Stimulated activated CD4-positive, alpha-beta T cell treated with anti-CD3 and anti-CD28 coated beads, Interleukin-15, amount 100 ng/mL, for 1 hour (primary cell): ENCODE measurements at places on chromosomes 12 and 14.

DNA sequence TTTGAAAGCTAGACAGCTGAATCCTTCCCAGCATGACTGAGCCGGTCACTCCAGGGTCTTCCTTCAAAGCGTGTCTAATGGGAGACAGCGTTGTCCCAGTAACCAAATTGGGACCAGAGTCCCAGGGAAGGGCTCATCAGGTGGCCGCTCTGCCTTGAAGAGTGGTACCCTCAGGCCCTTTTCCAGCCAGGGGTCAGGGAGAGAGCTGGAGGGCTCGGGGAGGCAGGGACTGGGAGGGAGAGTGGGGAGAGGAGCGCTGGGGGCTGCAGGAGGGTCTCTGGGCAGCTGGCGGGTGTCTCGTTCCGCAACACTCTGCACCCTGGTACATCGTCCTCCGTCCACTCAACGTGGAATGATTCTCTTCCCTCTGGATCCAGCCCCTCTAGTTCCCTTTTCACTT lies 1.6 kb upstream of the RTL1 start:
- DNase-seq: no peak

- no peak for DNase-seq
Measured at GRCh38 chr12:75933101-75933500, 98.5 kb downstream of the PHLDA1 start.

DNA sequence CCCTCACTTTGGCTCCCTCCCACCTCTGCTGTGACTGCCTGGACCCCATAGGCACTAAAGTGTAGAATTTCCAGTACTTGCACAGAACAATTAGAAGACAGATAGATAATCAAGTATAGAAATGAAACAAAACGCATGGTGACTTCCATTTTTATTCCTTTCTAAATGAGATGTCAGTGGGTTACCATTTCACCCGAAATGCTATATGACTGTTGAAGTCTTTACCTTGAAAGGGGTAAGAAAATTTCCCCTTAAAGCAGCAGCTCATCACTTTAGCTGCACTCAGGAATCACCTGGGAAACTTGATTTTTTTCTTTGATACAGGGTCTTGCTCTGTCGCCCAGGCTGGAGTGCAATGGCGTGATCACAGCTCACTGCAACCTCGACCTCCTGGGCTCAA lies 12.5 kb upstream of the KSR2 start:
- DNase-seq: no peak

GRCh38 chr14:24362241-24362960 lies 5.6 kb upstream of the NFATC4 start:
- no peak for DNase-seq

DNA sequence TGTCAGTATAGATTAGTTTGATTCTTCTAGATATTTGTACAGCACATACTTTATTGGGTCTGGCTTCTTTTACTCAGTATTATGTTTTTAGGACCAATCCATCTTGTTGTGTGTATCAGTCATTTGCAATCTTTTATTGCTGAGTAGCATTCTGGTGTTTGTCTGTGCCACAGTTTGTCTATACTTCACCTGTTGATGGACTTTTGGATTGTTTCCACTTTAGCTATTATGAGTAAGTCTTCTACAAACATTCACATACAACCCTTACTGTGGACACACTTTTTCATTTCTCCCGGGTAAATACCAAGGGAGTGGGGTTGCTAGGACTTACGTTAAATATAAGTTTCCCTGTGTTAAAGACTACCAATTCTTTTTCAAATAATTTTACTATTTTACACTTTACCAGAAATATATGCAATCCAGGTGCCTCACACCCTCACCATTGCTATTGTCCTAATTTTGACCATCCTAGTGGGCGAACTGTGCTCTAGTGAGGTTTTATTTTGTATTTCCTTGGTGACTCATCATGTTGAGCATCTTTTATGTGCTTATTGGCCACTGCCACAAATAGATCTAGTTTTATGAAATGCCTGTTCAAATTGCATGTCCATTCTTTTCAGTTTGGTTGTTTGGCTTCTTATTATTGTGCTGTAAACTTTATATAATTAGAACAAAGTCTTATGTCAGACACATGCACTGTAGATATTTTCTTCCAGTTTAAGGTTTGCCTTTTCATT lies 304.7 kb upstream of the TMTC1 start:
- no peak for DNase-seq

GRCh38 chr14:22390824-22391461 lies 198.1 kb downstream of the DAD1 start:
- DNase-seq: no peak

- no peak for DNase-seq
Measured at GRCh38 chr12:88418856-88419497, 161.3 kb downstream of the KITLG start.

- DNase-seq: no peak
Measured at GRCh38 chr14:103745424-103745823, 29.8 kb downstream of the ZFYVE21 start.

GRCh38 chr12:67320614-67321295 lies 51.6 kb downstream of the CAND1 start:
- DNase-seq: no peak

DNA sequence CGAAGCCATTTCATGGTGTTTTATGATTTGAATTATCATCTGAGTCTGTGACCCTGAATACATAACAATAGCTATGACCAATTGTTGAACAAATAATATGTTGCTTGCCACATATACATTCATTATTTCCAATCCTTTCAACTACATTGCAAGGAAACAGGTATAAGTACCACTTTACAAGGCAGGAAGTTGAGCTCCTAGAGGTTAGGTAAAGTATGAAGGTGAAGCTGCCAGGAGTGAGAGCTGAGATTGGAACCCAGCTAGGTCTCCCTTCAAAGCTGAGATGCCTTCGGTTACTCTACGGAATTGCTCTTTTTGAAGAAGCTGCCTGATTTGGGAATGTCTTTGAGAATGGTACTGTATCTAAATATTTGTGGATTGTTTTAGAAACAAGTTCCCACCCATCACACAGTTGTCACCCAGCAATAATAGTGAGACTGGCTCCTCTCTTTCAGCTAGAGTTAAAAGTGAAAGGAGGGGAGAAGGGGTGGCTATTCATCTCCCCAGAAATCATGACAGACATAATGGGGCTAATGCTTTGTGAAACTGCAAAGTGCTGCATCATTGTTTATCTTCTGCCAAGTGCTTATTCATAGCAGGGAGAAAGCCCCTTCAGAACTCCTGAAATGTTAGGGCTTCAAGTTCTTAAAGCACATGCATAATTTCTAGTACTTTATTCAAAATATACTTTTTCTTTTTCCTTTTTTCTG lies 75.9 kb upstream of the AMIGO2 start:
- no peak for DNase-seq

DNA sequence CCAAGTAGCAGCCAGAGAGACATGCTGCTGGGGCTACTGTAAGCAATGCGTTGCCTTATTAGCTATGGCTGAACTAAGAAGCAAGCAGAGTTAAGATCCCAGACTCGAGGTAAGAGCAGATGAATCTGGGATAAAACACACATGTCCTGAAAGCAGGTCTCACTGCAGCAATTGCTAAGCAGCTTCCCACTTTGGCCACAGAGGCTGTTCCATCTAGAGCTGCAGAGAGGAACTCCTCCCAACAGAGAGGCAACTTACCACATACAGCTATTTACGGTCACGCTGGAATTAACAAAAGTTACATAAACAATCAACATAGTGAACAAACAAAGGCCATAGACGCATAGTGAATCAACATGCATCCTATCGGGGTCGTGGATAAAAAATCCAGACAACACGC lies 90.2 kb downstream of the KSR2 start:
- no peak for DNase-seq

- DNase-seq: no peak
Measured at GRCh38 chr14:104876251-104876699, 11.2 kb downstream of the CEP170B start.

DNA sequence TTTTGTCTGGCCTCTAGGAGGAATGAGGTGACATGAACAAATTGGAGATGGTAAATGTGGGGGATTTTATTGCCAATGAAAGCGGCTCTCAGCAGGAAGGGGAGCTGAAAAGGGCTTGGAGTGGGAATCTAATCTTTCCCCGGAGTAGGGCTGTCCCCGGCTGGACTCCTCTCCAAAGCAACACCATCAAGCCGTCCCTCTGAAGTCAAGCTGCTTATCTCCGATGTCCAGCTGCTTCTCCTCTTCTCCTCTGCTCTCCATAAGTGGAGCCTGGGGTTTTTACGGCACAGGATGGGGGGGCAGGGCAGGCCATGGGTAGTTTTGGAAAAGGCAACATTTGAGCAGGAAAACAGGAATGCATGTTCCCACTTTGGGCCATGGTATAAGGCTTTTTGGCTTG lies 113.5 kb downstream of the TMEM132D start:
- DNase-seq: no peak

DNA sequence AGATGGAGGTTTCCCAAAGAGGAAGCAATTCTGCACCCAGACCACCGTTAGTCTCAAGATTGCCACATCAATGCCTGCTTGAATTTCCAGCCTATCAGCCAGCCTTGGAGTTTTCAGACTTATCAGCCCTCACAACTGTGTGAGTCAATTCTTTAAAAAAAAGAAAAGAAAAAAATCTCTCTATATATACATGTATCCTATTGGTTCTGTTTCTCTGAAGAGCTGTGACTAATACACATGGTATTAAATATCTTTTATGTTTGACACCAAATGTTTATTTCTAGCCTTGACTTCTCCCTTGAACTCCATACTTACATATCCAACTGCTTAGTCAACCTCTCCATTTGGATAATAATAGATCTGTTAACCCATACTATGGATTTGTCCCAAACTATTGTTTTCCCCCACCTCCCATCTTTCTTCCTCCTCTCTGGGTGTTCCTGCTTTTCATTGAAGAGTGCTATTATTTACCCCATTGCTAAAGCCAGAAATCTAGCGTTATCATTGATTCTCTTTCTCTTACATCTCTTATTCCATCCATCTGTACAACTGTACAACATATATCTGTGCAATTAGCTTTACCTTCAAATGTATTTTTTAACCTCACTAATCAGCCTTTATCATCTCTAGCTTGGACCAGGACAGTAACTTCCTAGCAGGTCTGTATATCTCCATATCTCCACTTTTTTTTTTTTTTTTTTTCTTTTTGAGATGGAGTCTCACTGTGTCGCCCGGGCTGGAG lies 22.7 kb upstream of the EID3 start:
- no peak for DNase-seq

GRCh38 chr14:95979339-95980042 lies 59.7 kb upstream of the C14orf132 start:
- no peak for DNase-seq

- DNase-seq: no peak
Measured at GRCh38 chr12:34288963-34289345, 266.7 kb downstream of the ALG10 start.

DNA sequence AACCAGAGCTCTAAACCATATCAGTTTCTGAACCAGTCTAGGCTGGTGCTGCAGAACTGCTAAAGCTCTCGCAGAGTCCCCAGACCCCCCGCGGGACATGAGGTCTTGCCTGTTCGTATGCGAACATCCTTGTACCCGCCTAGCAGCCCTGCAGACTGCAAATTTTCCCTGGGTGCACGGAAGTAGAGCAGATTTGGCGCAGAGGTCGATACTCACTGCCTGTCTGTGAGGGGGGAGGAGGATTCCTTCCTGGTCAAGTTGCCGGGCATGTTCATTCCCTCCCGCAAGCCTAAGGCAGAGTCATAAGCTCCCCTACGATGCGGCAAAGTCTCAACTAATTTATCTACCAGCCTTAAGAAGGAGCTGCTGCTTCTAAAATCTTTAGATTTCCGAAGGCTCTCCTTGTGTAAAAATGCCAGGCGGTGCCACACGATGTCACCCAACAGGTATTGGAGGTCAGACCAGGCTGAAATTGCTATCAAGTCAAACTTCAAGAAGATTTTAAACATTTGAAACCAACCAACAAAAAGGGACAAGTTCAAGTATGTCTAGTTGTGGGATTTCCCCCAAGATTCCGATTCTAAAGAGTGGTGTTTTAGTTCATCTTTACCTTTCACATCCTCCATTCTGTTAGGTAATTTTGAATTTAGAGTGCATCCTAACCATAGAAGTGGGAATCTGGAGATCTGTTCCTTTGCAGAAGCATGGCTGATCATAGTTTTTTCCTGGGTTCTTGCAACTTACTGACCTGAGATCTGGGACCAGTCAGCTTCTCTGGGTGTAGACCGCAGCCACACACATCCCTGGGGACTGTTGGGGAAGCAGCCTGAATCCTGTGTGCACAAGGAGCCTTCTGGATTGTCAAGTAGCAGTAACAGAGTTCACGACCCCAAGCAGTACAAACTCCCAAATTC lies 1.6 kb upstream of the PAX9 start:
- DNase-seq: no peak

DNA sequence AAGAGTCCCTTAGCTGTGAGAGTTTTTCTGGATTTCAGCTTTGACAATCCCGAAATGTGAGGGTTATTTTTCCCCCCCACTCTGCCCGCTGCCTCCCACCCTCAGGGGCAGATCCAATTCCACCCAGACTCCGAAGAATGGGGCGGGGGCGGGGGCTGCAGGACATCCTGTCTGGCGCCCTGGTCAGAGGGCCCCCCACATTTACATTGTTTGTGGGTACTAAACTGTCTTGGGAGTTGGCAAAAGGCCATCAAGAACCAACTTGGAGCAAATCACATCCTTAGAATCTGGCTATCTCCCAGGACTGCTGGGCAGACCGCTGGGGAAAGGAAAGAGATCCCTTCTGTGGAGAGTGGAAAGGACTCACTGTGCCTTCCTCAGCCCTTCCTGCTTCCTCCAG lies 2.4 kb downstream of the EMP1 start:
- DNase-seq: no peak

DNA sequence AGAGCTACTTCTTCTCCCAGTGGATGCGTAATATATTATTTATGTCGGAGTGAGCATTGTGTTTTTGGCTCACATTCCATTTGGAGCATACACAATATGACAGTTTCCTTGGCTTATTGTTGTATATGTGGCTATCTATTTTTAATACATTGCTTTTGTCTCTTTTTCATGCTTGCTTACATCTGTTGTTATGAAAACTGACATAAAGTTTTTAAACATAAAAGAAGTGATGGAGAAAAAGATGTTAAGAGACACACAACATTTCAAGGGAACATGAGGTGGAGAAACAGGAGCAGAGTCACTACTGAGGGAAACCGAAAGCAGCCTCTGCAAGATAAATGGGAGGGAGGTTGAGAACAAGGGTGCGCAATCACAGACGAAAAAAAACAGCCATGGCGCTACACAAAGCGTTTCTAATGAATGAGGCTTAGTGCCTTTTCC lies 228.4 kb upstream of the NPAS3 start:
- DNase-seq: no peak

DNA sequence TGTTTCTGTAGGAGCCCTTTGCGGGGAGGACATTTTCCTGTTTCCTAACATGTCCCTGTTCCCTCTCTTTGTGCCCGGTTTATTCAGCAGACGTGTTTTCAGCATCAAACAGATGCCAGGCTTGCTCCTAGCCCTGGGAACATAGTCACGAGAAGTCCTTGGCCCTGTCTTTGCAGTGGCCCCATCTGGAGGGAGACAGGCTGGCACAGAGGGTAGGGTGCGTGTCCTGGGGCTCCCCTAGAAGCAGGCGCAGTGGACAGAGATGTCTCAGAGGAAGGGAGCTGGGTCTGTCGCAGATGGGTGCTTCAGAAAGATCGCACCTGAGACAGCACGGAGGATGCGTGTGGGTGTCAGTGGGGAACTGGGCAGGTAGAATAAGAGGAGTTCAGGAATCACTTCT lies 75.0 kb upstream of the DYNC1H1 start:
- DNase-seq: no peak

GRCh38 chr12:99137124-99137855 lies 492.2 kb downstream of the APAF1 start:
- DNase-seq: no peak
